ENCODE measurements at places on chromosomes 2 and 18.

DNA sequence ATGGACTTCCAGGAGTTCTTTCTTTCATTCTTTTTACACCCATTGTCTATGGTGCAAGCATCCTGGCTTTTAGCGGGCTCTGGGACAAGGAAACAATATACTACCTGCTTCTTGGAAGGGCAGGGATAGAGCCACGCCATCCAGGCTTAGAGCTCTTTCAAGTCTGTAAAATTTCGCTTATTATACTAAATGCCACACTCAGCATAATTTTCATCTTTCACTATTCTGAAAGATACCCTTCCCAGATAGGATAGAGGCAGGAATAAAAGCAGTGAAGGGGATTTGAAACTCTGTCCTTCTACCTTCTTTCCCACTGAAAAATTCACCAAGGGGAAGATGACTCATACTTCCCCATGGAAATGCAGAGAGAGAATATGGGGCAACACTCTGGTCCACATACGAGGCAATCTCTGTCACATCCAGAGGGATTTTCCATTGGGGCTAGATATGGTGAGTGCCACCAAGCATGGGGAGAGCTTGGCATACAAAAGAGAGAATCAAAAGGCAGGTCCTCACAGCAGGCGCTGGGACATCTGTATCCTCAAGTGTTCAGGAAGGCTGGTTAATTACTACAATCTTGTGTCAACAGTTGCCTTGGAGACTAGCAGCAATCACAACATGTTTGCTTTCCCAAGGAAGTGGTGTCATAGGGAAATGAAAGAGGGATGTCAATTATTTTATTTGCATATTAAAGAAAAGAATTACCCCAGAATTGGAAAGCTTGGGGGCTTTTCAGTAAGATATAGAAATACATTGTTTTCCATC, 127.6 kb downstream of the TDRD15 start:
- DNase-seq = no peak

DNA sequence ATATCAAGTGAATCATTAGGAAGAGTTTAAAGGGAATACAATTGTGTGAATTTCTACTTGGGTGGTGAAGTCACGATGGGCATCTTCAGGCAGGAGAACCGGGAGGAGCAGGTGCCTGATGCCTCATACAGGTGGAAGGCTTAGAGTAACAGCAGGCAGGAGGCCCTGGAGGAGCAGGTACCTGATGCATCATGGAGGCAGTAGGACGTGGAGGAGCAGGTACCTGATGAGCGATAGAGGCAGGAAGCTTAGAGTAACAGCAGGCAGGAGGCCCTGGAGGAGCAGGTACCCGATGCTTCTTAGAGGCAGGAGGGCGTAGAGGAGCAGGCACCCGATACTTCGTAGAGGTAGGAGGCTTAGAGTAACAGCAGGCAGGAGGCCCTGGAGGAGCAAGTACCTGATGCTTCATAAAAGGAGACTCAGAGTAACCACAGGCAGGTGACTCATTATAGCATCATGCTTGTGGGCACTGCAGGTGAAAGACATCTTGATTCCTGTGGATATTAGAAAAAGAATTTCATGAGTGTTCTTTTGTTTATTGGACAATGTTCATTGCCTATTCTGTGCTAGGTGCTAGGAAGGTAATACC, 133.9 kb downstream of the ATP9B start:
- DNase-seq = no peak

DNA sequence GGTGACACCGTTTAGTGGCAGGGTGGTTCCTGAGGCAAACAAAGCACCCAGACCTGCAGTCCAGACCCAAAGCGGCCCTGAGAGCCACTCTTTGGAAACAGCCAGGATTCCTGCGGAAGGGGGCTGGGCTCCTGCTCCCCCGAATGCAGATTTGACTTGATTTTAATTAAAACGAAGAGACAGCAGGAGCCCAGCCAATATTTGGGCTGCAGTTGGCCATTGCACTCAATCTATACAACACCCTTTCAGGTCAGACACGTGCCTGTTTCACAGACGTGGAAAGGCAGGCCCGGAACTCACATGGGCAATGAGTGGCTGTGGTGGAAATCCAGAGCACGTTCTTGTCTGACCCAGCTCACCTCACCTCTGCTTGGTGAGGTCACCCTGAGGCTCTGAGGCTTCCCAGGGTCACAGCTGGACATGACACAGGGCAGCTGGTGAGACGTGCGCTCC, 122.4 kb downstream of the NDUFA10 start:
- DNase-seq = no peak

DNA sequence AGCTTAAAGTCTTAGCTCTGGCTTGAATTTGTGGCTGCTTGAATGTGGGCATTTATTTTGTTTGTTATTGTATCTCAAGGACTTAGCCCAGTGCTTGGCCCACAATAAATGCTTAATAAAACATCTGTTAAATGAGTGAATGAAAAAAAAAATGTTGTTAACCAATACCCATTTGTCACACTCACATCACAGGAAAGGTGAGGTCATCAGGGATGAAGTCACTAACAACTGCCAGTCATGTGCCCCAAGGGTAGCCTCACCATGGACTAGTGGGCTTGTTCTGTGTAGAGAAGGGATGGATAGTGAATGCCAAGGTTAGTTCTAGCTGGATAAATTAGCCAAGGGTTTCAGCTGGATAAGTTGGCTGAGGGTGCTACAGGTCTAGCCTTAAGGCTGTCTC, 3.0 kb downstream of the NRBP1 start:
- no peak for DNase-seq

- no peak for DNase-seq
Observed at GRCh38 chr2:238467062-238467461, 40.3 kb downstream of the ASB1 start.

DNA sequence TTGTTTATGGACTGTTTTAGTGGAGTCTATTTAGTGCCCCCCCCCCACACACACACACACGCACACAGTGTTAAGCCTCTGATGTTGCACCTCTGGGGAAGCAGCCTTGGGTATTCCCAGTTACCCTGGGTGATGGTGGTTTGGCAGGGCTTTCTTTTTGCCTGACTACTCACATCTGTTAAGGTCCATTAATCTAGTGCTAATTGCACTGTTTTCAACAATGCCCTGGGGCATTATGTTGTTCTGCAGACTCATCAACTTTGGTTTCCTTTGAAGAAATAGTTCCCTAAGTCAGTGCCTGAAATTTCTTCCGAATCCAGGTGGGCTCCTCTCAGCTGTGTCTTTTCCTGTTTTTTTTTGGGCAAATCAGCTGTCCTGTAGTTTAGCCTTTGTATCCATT, 34.7 kb downstream of the SPOPL start:
- no peak for DNase-seq

GRCh38 chr18:45399643-45400042, 215.6 kb upstream of the SLC14A2 start:
- no peak for DNase-seq

DNA sequence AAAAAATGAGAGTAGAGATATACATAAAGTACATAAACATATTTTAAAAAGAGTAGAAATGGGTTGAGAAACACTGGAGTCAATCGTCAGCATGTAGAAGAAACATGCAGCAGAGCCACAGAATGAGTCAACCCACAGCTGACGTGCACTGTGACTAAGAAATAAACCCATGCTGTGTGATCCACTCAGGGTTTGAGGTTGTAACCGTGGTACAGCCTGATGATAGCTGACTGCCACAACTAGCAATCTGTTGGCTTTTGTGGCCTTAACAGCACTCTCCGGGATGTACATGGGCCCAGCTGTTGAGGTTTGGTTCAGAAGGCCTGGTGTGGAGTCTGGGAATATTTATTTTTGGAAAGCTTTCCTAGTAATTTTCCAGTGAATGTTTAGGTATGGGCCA, 554.4 kb upstream of the MEX3C start:
- no peak for DNase-seq

GRCh38 chr2:199901942-199902341, 9.2 kb upstream of the C2orf69 start:
- no peak for DNase-seq

- no peak for DNase-seq
Observed at GRCh38 chr2:174335988-174336500, 1.3 kb downstream of the SP9 start.

- no peak for DNase-seq
Observed at GRCh38 chr18:58943896-58944295, 79.2 kb downstream of the ZNF532 start.

- no peak for DNase-seq
Observed at GRCh38 chr18:48879008-48879431, 71.7 kb downstream of the SMAD7 start.

DNA sequence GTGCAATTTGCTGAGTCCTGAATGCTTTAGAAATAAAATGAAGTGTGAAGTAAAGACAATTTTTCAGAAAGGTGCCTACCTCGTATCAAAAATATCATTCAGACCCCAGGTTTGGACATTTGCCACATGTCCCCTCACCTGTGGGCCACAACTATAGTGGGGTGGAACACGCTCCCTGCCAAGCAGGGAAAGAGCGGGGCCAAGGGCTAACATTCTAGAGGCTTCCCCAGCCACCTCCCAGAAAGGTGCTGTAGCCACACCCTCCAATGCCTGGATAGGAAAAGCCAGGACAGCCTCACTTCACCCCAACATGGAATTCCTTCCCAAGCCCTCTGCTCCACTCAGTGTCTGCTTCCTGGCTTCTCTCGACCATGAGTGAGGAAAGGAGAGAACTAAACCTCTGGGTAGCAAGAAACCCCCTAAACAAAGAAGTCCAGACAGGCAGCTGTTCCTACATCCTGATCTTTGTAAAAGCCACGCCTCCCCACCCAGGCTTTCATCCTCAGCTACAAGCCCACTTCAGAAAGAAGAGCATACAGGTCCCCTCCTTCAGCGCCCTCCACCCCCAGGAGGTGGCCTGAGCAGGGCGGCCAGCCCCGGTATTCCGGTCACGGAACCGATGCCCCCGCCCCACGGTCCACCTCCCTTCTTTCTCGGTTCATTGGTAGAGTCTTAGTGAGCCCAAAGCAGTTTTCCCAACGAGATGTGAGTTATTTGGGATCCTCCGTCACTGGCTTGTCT, 2.1 kb downstream of the COL6A3 start:
- DNase-seq = no peak

GRCh38 chr2:135149251-135149650, 97.2 kb downstream of the RAB3GAP1 start:
- DNase-seq = no peak

- no peak for DNase-seq
Observed at GRCh38 chr2:224915136-224915535, 127.1 kb downstream of the DOCK10 start.

- no peak for DNase-seq
Observed at GRCh38 chr2:28377984-28378678, 14.5 kb upstream of the FOSL2 start.

DNA sequence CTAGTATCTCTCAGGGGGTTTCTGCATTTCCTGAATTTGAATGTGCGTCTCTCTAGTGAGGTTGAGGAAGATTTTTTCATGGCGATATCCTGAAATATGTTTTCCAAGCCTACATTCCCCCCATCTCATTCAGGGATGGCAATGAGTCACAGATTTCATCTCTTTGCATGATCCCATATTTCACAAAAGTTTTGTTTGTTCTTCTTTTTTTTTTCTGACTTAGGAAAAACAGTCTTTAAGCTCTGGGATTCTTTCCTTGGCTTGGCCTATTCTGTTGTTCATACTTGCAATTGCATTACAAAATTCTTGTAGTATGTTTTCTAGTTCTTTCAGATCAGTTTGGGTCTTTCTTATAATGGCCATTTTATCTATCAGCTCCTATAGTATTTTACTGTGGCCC, 136.5 kb downstream of the DSEL start:
- no peak for DNase-seq

DNA sequence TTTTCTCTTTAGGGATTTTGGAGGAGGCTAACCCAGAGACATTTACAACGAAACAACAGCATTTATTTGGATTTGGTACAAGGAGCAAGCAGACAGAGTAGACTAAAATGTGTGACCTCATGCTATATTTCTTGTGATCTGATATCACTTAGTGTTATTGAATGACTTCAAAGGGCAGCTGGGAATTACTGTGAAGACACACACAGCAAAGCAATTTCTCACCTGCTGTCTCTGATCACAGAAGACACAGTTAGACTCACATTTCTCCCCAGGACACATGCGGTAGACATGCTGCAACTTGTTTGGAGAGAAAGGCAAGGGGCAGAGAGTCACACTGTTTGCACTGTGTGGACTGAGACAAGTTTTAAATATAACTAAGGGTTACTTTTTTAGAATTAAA, 67.5 kb downstream of the LTBP1 start:
- DNase-seq = no peak

DNA sequence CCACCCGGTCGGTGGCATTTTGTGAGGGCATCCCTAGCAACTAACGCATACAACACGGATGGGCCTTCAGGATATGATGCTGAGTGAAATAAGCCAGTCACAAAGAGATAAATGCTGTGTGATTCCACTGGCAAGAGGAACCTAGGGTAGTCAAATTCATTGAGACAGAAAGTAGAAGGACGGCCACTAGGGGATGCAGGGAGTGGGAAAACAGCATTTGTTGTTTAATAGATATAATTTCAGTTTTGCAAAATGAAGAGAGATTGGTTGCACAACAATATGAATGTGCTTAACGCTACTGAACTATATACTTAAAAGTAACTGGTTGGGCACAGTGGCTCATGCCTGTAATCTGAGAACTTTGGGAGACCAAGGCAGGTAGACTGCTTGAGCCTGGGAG, 112.9 kb downstream of the AFF3 start:
- DNase-seq = no peak

DNA sequence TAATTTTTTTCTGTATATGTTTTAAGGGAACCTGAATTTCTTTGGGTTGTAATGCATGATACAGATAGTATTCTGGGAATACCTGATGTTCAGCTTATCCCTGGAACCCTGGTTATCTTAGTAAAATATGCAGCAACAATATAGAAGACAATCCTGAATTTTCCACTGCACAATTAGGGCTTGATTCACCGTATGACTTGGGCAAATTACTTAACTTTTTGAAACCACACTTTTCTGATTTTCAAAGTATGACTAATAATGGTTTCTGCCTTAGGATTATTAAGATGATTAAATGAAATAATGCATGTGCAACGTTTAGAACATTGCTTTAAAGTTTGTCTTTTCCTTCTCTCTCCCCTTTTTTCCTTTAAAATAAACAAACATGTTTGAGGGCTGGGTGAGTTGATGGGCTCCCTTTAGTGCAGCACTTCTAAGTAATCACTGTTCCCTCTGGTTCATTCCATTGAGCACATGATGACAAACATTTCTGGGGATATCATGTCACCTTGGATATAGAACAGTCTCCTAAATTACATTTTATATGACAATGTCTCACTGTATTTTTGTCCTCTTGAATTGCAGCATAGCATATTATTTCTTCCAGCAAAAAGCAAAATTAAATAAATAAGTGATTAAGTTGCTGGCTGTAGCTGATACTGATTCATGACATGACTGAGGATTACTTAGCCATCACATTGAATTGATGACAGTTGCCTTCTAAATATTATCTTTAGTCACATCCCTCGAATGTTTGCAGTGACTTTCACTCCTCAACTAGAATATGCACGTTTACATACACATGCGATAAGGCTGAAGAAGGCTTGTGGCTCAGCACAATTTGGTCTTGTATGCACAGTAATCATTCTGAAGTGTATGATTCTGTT, 254.5 kb downstream of the NEDD4L start:
- no peak for DNase-seq

DNA sequence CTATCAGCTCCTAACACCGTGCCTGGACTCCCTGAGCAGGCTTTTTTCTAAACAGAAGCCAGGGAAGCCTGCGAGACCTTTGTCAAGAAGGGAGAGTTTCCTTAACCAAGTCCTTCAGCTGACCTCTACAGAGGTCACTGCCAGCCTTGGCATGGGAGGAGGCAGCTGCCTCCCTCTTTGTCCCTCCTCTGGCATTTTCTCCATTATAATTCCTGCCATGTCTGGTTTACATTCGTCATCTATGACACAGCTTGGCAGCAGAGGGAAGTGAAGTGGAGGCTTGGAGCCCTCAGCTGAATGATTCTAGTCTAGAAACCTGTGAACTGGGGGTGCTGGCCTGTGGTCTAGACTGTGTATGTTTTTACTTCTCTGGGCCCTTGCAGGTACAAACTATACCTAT, 22.5 kb downstream of the LIPG start:
- no peak for DNase-seq
